ENCODE measurements at places on chromosomes 4 and X. TPM values are rescaled to one million over a fixed set of nuclear protein-coding genes. Genes with fewer than 3 reads are reported as not detected.

GRCh38 chr4:11440481-11441193, 11.9 kb upstream of the HS3ST1 start:
- no peak for DNase-seq

MAGEA1 gene
- total RNA-seq = not detected

PPP2R3B gene
- 5.6 TPM for total RNA-seq

DNA sequence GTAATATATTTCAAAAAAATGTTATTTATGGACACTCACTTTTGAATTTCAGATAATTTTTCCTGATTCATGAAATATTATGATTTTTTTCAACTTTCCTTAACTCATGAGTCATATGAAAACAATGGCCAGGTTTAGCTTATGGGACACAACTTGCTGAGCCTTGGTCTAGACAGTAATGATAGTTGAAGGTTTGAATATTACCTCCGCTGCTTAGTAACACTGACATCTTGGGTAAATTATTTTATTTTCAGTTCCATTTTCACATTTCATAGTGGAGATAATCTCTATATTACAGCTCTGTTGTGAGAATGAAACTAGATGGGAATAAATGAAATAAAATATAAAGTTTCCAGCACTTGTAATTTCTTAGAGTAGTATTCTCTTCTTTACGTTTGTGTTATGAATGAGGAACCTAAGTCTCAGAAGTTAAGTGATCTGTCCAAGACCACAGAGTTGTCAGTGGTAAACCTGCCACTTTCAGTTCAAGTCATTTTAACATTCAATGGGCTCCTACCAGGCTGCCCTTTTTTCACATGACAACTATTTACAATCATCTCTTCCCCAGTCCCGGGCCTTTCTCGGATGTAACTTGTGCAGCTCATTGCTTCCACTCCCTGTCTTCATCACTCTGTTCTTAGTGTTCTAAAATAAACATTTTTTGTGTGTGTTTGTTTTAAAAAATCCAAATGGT, 46.8 kb upstream of the GC start:
- no peak for DNase-seq

GRCh38 chrX:3504916-3505315, 158.5 kb upstream of the MXRA5 start:
- no peak for DNase-seq

XPNPEP2 gene
- total RNA-seq = 0.19 TPM

DNA sequence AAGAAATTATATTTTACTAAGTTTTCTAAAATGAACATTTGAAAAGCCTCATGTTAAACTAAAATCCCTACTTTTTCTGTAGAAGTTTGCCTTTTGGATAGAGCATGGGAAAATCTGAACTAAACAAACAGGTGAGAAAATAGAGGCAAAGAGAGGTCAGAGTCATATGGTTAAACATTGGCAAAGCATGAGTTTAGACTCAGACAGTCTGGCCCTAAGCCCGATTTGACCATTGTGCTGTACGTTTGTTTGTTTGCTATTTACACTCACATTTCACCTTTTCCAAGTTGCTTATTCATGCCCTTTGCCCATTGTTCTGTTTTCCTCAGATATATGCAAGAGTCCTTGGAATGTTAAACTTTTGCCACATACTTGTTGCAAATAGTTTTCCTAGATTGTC, 85.4 kb downstream of the TIGD2 start:
- no peak for DNase-seq

TSPAN7 gene
- 15.3 TPM for total RNA-seq

- no peak for DNase-seq
These were observed 172.2 kb upstream of the CXCL13 start for GRCh38 chr4:77433418-77433733.
